HFFc6 (cell line): ENCODE measurements at places on chromosomes 2 and 18.

- DNase-seq = peak; percentile 80
These were observed 290.8 kb upstream of the TANK start for GRCh38 chr2:160869411-160869810.

GRCh38 chr2:161421686-161422085 is 5.6 kb downstream of the TBR1 start:
- DNase-seq = no peak

DNA sequence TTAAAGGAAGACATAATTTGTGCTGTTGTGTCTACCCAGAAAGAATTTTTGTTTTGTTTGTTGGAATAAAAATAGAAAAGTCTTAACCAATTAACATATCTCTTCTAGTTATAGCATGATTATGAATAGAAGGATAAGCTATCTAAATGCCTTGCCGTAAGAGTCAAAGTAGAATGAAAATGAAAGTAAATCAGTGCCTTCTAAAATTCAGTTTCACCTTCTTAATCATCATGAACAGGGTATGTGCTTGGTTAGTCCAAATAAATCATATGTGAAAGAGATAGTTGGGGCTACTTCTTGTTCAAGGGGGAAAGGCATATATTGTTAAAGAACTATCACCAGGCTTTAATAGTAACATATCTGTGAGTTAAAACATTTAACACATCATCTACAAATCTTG is 91.5 kb downstream of the GULP1 start:
- no peak for DNase-seq

DNA sequence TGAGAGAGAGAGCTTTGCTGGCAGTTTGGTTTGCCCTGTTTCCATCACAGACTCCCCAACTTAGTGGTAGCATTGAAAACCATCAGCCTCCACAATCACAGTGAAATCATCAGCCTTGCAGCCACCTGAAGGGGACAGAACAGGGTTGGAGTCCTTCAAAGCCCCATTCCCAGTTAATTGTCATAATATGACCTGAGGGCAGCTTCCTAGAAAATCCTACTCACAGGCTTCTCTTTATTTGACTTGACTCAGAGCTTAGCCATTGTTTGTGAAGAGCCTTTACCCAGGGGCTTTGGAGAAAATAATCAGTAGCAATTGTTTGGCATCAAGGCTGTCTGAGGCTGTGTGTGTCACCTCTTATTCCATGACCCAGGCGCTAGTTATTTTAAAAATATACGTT is 308.7 kb downstream of the CBLN2 start:
- no peak for DNase-seq

- DNase-seq = peak; percentile 71
These were observed 54.7 kb downstream of the KCTD18 start for GRCh38 chr2:200454927-200455801.

GRCh38 chr2:68943581-68944568 is 8.8 kb downstream of the GKN2 start:
- peak; percentile 56 for DNase-seq

GRCh38 chr2:28381225-28382180 is 11.2 kb upstream of the FOSL2 start:
- no peak for DNase-seq

DNA sequence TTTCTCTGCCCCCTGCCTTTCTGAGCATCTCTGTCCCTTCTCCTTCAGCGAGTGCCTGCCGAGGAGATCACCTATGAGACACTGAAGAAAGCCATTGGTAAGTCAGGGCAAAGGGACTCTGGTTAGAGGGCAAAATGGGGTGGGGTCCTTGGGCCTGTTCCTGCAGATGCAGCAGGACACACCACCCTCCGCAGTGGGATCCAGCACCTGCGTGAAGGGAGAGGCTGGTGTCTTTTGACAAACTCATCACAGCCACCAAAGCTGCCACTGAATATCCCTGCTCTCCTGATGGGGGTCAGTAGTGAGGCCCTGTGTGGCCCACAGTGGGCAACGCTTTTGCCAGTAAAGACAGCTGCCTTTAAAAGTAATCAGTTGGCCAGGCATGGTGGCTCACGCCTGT is 18.7 kb downstream of the POMC start:
- DNase-seq = no peak

DNA sequence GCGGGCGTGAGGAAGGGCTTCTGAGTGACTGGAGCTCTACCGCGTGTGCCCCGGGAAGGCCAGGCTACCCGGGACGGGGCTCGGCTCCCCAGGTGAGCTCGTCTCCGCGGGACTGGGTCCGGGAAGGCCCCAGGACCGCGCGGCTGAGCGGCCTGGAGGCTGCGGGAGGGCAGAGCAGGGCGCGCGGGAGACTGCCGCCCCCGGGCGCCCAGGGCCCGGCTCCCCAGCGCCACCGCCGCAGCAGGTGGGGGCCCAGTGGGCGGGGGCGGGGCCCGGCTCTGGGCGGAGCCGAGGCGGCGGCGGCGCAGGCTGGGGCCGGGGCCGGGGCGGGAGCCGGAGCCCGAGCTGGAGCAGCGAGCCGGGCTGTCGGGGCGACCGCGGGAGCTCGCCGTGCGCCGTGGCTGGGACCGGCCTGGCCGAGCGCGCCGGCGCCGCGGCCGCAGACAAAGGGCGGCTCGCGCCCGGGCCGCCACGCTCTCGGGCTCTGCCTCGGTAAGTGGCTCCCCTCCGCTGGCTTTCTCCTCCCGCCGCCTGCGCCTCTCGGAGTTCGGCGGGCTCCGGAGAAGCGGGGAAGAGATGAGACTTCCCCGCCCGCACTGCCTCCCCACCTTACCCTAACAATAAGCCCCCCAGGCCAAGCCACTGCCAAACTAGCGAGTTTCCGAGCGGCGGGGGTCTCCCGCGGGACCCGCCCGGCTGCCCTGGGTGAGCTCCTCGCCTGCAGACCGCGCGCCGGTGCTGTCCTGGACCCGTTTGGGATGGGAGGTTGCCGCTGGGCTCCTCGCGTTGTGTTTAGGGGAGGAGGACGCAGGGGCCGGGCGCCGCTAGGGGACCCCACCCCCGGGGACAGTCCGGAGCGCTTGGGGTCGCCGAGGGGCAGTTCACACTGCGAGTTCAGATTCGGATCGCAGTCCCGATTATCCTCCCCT is at the start of gene MAPK4:
MAPK4 (plus strand) TSS at position 336 of the 929 bp plus-strand sequence. CDS start 103,872 bp downstream, outside the sequence.
- no peak for DNase-seq

- DNase-seq = peak; percentile 80
These were observed 179.5 kb downstream of the EN1 start for GRCh38 chr2:118667964-118668363.

- DNase-seq = no peak
These were observed 7.0 kb upstream of the CLEC4F start for GRCh38 chr2:70827388-70827787.

GRCh38 chr2:192216336-192216735 is 21.6 kb upstream of the TMEFF2 start:
- DNase-seq = no peak

DNA sequence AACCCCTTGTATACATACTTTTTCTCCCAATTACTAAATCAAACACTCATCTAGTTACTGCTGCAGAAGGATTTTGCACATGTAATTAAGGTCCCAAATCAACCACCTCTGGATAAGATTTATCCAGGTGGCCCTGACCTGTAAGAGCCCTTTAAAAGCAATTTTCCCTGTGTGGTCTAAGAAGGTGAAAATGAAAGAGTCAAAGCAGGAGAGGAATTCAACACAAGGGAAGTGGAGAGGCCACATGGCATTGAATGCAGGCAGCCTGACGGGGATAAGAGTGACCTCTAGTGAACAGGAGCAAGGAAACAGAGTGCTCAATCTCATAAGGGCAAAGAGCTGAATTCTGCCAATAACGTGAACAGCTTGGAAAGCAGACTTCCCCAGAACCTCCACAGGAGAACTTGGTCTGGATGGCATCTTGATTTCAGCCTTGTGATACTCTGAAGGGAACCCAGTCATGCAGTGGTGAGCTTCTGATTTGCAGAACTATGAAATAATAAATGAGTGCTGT is 27.2 kb downstream of the PPP3R1 start:
- DNase-seq = no peak

DNA sequence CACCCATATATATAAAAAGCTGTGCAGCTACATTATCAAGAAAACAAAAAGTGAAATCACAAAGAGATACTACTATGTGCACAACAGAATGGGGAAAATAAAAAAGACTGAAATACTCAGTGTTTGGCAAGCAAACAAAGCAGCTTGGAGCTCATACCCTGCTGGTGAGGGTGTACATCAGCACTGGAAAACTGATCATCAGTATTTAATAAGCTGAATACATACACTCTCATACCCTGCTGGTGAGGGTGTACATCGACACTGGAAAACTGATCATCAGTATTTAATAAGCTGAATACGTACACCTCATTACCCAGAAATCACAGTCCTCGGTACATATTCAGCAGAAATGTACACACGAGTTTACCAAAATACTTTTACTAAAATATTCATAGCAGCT is 220.8 kb downstream of the SPP2 start:
- no peak for DNase-seq

GRCh38 chr18:61896757-61897156 is 4.0 kb upstream of the RNF152 start:
- DNase-seq = peak; percentile 85

DNA sequence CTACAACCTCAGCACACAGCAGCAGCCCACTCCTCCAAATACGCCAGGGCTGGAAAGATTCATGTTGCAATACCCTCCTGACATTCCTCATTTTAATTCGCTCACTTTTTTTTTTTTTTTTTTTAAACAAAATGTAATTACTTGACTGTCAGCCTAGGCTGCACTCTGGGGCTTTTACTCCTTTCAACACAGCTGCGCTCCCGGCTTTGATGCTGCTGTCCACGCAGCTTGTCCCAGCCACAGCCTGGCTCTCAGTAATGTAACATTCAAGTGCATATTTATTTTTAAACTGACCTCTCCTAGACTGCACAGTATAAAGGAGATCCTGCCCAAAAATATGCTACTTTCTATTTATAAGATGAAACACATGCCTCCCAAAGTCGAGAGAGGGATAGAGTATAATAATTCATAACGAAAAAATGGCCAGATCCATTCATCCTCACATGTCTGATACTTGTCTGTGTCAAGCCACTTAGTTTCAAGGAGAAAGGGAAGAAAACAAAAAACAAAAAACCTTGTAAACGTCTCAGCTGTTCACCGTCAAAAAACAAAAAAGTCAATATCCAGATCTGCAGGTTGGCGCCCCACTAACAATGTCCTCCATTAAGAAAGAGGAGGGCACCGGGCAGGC is 949 bp downstream of the CDC42EP3 start:
- DNase-seq = no peak
